ENCODE measurements at places on chromosomes 2 and 18. TPM values are rescaled to one million over a fixed set of nuclear protein-coding genes. Genes with fewer than 3 reads are reported as not detected.

The CASP10 gene
- 68.7 TPM for total RNA-seq

The SPEG gene
- 1.7 TPM for total RNA-seq

The MARCHF4 gene
- 1.5 TPM for total RNA-seq

The GPR17 gene
- total RNA-seq: not detected

The CLK1 gene
- 75.5 TPM for total RNA-seq

The DLX2 gene
- total RNA-seq: not detected

The DIS3L2 gene
- 19.6 TPM for total RNA-seq

The SYT4 gene
- total RNA-seq: not detected

The STK39 gene
- total RNA-seq: 2.4 TPM

The CTAGE1 gene
- total RNA-seq: not detected

The PGAP1 gene
- total RNA-seq: 4.8 TPM

The AP1S3 gene
- total RNA-seq: 4.4 TPM

The GPR35 gene
- 0.85 TPM for total RNA-seq

The ANKAR gene
- 6.8 TPM for total RNA-seq

The DPY30 gene
- total RNA-seq: 75.7 TPM

The ALPG gene
- total RNA-seq: 0.05 TPM

The MEIS1 gene
- 1.3 TPM for total RNA-seq

The SERPINB7 gene
- not detected for total RNA-seq

The TNS1 gene
- 45.8 TPM for total RNA-seq

The ABI2 gene
- 40.0 TPM for total RNA-seq

The NAPG gene
- 43.6 TPM for total RNA-seq

The STARD7 gene
- total RNA-seq: 284 TPM

The KLF7 gene
- total RNA-seq: 20.7 TPM

The FAP gene
- 1.8 TPM for total RNA-seq

The CDKL4 gene
- 0.51 TPM for total RNA-seq

The RAPH1 gene
- total RNA-seq: 67.8 TPM

The GLI2 gene
- not detected for total RNA-seq

The SCN9A gene
- total RNA-seq: 0.56 TPM

The ALPI gene
- total RNA-seq: not detected

The GKN1 gene
- not detected for total RNA-seq

The GPR45 gene
- total RNA-seq: not detected

The CD207 gene
- not detected for total RNA-seq

The UGT1A6 gene
- total RNA-seq: 0.88 TPM

The CCDC74A gene
- 2.2 TPM for total RNA-seq

The HMSD gene
- total RNA-seq: not detected

The ATP6V1B1 gene
- not detected for total RNA-seq

The INHBB gene
- total RNA-seq: 8.5 TPM

The SULT1C2 gene
- 0.05 TPM for total RNA-seq

The SCTR gene
- total RNA-seq: not detected

The GCG gene
- total RNA-seq: not detected

The TRAPPC8 gene
- 62.8 TPM for total RNA-seq

The PRSS56 gene
- not detected for total RNA-seq

All from dermis blood vessel endothelial cell (primary cell).